ENCODE measurements at places on chromosomes 2 and 18.
A peak's percentile ranks its signal among the peaks of the same experiment; 100 is the strongest.

DNA sequence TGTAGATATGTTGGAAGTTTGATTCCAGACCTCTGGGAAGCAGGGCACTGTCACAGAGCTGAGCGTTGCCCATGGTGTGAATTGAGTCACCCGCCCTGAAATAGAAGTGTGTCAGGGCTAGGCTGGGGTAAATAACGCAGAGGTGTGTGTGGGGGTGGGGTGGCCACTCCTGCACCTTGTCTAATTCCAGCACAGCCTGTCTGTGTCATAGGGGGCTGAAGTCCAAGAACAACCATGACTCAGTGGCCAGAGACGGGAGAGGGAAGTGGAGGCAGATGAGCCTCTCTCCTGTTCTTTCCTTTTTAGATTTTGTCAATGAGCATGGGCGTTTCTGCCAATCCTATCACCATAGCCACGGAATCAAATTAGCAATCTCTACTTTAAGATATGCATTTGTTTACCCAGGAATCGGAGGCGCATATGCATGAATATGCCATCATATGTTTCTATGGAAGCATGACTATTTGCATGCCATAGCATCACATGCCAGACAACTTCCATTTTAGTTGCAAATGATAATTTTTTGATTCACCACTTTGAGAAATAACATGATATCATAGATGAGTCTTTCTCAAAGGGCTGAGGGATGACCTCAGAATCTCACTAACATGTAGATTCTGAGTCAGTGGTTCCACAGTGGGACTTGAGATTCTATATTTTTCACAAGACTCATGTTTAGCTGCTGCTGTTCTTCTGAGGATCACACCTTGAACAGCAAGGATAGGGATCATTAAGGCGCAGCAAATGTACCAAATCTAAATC is 852.9 kb downstream of the DCDC2C start:
- no peak for DNase-seq

DNA sequence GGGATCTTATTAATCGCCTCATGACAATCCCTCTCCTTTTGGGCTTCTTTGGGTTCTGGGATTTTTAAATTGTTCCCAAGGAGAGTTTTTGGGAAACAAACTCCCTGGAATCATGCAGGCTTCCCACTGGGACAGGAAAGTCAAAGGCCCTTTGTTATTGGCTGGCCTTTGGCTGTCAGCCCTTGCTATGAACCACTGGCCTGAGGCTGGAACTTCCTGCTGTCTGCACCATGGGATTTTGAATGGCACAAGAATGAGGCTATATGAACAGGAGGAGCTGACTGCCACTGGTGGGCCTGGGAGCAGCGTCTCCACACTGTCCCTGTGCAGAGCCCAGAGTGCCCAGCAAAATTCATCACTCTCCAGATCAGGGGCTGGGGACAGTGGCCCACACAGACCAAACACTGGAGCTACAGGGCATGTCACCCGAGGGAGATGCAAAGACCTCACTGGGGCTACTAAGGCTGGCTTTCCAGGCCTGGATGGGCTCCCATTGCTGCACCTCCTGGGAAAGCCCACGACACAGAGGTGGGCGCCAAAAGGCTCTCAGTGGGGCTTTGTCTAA is 35.7 kb downstream of the STEAP3 start:
- no peak for DNase-seq

GRCh38 chr2:190181123-190181669 is 118.7 kb upstream of the MSTN start:
- no peak for DNase-seq

DNA sequence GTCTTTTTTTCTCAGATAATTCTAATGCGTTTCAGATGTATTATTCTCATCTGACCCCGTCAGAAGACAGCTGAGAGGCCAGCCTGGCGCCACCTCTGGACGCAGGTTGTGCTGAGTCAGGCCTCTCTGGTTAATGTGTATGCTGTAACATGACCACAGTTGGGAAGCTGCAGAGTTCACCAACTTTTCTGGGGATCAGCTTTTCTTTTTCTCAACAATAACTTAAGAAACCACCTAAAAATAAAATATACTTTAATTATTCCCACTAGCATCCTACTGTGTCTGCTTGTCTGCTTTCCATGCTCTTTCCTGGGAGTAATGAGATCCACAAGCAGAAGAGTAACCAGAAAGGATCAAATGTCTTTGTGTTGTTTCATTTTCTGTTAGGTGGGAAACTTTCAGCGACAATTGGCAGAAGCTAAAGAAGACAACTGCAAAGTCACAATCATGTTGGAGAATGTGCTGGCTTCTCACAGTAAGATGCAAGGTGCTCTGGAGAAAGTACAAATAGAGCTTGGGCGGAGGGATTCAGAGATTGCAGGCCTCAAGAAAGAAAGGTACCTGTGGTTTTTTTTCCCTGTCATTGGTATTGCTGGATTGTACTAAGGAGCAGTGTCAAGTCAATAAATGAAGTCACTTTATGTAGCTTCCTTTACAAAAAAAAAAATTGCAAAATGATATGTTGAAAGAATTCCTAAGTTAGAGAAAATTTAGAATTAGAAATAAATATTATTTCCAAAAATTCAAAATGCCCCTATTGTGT is 79.8 kb downstream of the CCDC150 start:
- DNase-seq, result no peak

DNA sequence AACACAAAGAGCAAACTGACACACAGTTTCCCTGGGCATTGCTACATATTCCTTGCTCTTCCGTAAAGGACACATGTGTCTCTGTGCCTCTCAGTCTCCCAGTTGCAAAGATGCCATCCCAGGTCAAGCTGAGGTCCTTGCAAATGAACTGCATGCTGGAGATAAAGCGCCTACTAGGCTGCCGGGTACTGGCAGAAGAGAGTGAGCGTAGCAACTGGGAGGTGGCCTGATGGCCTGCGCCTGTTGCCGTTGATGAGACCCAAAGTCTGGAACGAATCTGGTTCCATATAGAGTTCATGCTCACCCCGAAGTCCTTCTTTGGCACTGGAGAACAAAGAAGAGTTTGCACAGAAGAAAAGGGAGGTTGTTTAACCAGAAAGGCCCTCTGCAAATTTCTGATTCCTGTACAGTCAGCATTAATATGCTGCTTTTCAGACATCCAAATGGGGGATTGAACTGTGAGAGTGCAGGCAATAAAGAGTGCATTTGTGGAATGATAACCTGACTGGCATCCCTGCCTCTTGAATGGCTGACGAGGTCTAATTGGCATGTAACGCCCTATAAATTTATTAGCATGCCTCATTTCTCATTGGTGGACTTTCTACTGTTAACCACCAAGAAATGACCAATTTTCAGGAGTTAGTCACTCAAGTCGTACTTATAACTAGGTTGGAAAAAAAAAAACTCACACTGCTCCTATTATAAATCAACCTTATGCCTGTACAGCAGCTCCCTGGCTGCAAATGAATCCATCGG is 78.7 kb downstream of the GBX2 start:
- no peak for DNase-seq

- DNase-seq, result no peak
These were observed 10.2 kb upstream of the SCN3A start for GRCh38 chr2:165214093-165214492.

GRCh38 chr2:218882866-218883366 is 2.3 kb downstream of the WNT10A start:
- DNase-seq, result no peak

- DNase-seq, result no peak
These were observed 31.6 kb upstream of the NCK2 start for GRCh38 chr2:105712981-105713596.

GRCh38 chr2:61471905-61472805 is 1.3 kb upstream of the USP34 start:
- DNase-seq, result peak; percentile 19

- no peak for DNase-seq
These were observed 198.9 kb downstream of the NRXN1 start for GRCh38 chr2:50833036-50833435.

DNA sequence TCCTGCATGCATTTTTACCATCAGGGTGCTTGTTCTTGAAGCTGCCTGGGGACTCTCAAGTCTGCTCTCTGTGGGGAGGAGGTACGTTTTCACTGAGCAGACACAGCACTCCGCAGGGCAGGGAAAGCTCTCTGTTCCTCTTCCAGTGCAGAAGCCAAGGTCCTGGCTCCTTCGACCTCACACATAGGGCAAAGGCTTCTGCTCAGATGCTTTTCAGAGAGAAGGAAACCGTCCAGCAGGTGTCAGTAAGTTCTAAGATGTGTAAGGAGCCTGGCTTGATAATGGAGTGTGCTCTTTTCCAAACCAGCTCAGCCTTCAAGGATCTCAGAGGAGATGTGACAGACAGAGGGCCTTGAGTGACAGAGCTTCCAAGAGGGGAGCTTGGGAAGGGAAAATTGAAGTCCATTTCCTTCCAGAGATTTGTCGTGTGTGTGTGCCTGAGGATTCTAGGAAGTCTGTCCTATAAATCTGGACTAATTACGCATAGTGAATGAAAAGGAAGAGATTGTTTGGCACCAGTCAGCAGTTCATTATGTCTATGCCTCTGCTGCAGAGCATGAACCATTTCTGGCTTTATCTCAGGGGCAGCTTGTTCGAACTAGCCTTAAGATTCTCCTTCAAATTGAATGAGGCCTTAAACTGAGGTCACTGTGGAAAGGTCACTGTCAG is 67.3 kb upstream of the UPP2 start:
- no peak for DNase-seq

DNA sequence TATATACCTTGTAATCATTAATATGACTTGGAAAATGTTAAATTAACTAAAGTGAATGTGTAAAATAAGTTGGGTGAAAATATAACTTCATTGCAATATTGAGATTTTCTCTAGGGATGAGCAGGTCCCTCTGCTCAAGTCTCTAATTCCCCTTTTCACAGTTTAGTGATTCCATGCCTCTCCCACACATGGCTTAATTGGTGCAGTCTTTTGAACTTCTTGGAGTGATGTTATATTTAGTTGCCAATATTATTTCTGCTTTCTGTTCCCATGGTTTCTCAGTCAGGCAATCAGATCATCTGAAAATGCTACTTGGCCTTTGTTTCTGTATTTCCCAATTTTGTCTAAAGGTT is 233.7 kb upstream of the SPOPL start:
- DNase-seq, result no peak

DNA sequence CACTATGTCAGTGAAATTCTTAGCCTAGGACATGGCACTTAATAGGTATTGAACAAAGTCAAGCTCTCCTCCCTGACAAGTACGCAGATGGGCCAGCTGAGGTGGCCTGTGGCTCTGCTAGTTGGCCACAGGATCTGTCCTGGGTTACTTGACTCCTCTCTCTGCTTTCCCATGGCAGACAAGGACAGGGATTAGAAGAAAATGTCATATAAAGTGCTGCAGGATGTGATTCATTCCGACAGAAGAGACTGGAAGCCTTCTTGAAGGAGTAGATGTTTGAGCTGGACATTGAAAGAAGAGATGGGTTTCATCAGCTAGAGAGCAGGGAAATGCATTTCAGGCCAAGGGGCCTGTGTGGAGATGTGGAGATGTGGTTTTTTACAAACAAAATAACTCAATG is 46.7 kb downstream of the SMAD7 start:
- DNase-seq, result no peak

- DNase-seq, result no peak
These were observed 977.7 kb upstream of the LRRTM1 start for GRCh38 chr2:81282151-81282769.

GRCh38 chr2:44246840-44247369 is 28.4 kb upstream of the SLC3A1 start:
- DNase-seq, result no peak

- DNase-seq, result no peak
These were observed 294.8 kb upstream of the FIGN start for GRCh38 chr2:164030623-164031022.

- no peak for DNase-seq
These were observed 7.2 kb downstream of the SMYD1 start for GRCh38 chr2:88074854-88075292.

GRCh38 chr2:200308546-200309295 is 2.2 kb downstream of the SPATS2L start:
- DNase-seq, result no peak

- DNase-seq, result no peak
These were observed 97.4 kb upstream of the NABP1 start for GRCh38 chr2:191580581-191580980.

DNA sequence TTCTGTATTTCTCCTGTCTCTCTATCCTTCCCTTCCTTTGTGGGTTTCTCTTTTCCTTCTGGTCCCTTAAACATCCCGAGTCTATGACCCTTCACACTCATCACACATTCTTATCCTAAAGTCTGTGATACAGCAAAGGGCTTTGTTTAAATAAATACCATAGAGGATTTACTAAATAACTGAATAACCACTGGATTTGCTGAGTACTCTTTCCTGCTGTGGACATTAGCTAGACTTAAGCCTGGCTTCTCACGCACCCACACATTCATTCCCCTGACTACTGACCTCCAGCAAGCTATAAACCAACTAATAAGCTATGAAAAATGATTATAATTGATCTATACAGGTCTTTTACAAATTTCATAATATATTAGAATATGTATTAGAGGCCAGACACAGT is 76.6 kb downstream of the COL4A3 start:
- DNase-seq, result no peak

DNA sequence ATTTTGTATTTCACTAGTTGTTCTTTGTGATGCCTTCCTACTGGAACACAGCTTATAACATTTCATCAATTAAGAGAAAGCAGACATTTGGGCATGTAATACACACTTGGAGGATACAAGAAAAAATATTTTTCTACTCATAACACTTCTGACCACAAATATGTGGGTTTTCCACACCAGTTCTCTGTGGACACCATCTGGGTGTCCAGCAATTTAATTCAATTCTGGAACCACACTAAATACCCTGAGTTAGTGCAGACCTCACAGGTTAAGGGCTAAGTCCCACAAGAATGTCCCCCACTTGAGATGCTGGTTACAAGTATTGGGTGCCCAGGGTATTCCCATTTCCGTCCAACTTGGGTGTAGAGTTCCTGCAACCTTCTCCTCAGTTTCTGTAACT is 91.1 kb upstream of the SKOR2 start:
- no peak for DNase-seq

GRCh38 chr2:196931555-196931954 is 5.0 kb upstream of the PGAP1 start:
- no peak for DNase-seq

- DNase-seq, result no peak
These were observed 24.8 kb upstream of the ZNF638 start for GRCh38 chr2:71306762-71307161.

GRCh38 chr2:121375621-121376159 is 90.7 kb upstream of the TFCP2L1 start:
- no peak for DNase-seq

- no peak for DNase-seq
These were observed 6.5 kb downstream of the CLHC1 start for GRCh38 chr2:55225481-55226020.

DNA sequence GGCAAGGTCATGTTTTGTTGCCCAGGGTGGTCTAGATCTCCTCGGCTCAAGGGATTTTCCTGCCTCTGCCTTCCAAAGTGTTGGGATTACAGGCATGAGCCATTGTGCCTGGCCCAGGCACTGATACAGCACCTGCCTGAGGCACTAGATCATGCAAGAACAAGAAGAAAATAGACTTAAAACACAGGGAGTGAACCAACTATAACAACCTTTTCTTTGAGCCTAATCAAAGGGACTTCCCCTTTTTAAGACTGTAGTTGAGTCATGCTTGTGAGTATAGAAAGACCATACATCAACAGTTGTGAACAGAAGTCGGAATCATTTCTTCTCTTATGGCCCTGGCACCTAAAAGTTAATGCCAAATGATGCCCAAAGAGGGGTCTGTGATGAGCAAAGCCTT is 47.9 kb upstream of the MAPRE2 start:
- no peak for DNase-seq

- DNase-seq, result no peak
These were observed 61.1 kb upstream of the IGFBP5 start for GRCh38 chr2:216756435-216756834.
